Femur (tissue), 1 donor: ENCODE measurements at places on chromosomes 2 and 18.
A peak's percentile ranks its signal among the peaks of the same experiment; 100 is the strongest.

- DNase-seq = no peak
Measured at GRCh38 chr18:48882379-48882778, 68.4 kb downstream of the SMAD7 start.

DNA sequence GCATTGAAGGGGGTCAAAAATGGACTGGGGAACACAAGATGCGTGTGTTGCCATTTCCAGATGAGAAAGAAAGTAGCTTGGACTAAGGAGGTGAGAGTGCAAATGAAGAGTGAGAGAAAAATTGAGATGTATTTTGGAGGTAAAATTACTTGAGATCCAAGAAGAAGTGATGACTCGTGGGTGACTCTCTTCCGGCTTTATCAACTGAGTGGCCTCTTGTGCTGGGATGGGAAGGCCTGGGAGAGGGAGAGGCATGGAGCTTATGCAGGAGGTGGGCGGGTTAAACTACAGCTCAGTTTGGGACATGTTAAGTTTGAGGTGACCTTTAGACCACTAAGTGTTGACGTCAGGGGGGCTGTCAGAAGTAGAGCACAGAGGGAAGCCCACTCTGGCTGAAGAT lies 34.9 kb downstream of the SULT1C2 start:
- DNase-seq = no peak

- DNase-seq = no peak
Measured at GRCh38 chr2:45786836-45787357, 135.4 kb downstream of the PRKCE start.

GRCh38 chr2:127911737-127912136 lies 26.0 kb upstream of the AMMECR1L start:
- DNase-seq = no peak

- no peak for DNase-seq
Measured at GRCh38 chr2:18444806-18445205, 115.6 kb downstream of the RDH14 start.

- DNase-seq = no peak
Measured at GRCh38 chr2:121562269-121563176, 31.8 kb downstream of the RNU4ATAC start.

- no peak for DNase-seq
Measured at GRCh38 chr2:127102521-127103242, 4.3 kb downstream of the BIN1 start.

DNA sequence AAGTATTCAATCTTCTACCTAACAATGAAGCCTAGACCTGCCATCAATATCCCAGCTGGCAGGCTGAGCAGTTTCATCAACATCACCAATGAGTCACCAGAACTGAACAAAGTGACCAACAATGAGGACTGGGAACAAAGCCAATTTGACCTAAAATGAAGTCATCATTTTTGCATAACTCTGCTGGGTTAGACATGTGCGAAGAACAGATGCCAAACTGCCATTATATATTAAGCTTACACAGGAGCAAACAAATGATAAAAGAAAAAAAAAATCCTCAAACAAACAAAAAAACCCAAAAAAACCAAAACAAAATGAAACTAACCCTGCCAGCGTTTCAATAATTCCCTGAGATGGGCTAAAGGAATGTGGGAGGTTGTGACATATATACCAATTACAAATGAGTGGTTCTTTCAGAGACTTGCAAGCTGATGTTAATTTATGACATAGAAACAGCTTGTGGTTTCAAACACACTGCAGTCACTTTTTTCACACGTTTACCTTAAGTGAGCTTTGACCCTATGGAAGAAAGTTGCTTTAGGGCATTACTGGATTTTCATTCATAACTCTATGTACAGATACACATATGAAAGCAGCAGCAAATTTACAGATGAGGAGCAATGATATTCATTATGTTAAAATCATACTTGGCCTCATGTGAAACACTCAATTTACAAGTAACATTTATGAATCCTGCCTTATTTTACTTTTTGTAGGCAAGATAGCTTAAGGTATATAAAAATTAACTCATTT lies 56.9 kb upstream of the CCDC141 start:
- no peak for DNase-seq

- no peak for DNase-seq
Measured at GRCh38 chr2:73944714-73945113, 18.0 kb downstream of the DGUOK start.

- DNase-seq = no peak
Measured at GRCh38 chr18:37346048-37346447, 219.6 kb downstream of the CELF4 start.

GRCh38 chr2:232576995-232577394 lies 26.5 kb downstream of the EIF4E2 start:
- DNase-seq = no peak

- no peak for DNase-seq
Measured at GRCh38 chr18:8703092-8703709, 2.2 kb upstream of the MTCL1 start.

- peak; percentile 18 for DNase-seq
Measured at GRCh38 chr2:179410552-179411356, 146.1 kb upstream of the SESTD1 start.

- no peak for DNase-seq
Measured at GRCh38 chr2:204860274-204860673, 315.0 kb downstream of the PARD3B start.

DNA sequence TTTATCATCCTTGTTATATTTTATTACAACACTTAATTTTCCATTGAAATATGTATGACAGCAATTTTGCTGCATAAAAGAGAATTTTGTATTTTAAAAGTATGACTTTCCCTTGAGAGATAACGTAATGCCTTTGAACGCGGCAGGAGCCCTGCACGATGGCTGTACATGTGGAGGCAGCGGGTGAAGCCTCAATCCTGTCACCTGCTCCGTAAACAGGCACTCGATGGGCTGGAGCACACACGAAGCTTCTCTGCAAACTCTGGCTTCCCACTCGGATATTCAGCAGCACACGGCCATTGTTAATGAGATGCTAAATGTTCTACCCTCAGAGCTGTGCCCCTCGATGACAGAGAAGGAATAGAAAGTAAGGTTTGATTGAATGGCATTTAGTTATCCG lies 184.4 kb downstream of the RTP5 start:
- no peak for DNase-seq

DNA sequence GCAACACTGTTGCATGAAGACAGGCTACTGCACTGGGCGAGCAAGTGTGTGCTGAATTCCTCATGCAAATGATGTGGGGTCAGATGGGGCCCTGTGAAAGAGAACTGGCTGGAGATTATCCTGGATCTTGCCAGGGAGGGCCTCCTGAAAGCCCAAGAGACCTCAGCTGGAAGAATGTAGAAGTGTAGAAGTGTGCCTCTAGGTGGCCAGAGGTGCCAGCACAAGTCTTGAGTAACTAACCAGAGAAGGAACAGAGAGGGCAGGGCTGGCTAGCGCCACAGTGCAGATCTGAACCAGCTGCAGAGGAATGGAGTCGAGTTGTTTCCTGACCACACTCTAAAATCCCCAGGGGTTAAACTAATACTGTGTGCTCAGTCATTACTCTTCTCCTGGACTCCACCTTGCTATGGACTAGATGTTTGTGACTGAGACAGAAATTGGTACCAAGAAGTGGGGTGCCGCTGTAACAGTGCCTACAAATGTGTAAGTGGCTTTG lies 399.3 kb downstream of the LRATD1 start:
- no peak for DNase-seq

DNA sequence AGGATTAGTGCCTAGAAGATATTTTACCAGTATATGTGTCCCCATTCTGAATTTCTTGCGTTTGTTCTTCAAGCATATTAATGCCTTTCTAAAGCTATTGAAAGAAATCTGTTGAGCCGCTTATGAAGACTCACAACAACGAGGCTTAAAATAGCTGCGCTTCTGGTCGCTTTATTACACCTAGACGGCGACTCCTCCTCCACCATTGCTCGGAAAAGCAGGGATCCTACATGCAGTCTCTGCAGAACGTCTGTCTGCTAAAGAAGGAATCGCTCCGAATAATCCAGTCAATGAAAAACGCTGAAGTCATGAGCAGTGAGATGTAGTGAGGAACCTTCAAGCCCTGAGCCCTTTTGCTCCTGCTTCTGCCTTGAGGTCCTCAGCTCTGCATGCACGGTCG lies 94.8 kb upstream of the ZNF516 start:
- no peak for DNase-seq

- DNase-seq = no peak
Measured at GRCh38 chr18:22814329-22814703, 118.8 kb upstream of the RBBP8 start.

DNA sequence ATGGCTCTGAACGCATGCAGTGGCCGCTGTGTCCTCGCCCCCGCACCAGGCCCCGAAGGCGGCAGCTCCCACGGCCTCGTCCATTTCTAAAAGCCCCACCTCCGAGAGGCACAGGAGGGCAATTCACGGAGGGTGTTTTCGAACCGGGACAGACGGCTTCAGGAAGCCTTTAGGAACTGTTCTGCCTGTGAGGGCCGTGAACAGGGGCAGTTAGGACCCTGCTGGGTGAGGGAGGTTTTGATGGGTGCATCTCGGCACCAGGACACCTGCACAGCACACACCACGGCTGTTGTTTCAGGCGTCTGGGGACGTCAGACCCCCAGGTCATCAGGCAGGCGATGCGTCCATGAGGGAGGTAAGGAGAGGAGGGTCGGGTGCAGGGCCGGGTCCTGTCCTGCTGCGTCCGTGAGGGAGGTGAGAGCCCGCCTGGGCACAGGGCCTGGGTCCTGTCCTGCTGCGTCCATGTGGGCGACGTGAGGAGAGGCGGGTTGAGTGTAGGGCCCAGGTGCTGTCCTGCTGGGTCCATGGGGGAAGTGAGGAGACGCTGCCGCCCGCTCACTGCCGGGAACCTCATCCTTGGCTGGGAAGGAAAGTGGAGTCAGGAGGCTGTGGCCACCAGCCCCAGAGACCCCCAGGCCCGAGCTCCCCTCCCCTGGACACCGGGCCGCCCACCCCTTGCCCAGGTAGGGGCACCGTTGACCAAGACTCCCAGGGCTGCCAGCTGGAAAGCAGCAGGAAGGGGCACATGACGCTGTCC lies 25.5 kb upstream of the KCNG2 start:
- DNase-seq = peak; percentile 10

GRCh38 chr2:130797493-130798435 lies 39.0 kb upstream of the ARHGEF4 start:
- DNase-seq = peak; percentile 92
